ENCODE measurements at places on chromosomes 3 and 15.

DNA sequence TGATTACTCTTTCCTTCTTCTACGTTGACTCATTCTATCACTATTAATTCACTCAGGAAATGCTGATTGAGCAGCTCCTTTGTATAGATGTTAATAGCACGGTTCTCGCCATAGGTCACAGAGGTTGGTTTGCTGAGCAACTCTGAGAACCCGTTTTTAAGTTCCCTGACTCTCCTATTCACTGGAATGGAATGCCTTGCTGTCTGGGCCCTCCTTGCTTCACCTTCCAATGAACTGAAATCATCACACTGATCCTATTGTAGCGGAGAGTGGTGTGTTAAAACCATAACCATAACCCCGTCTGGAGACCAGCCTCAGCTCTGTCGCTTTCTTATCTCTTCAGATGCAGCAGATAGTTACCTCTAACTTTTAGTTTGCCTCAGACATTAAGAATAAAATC is 323.6 kb downstream of the GABRB3 start:
- DNase-seq: no peak

GRCh38 chr15:57312318-57313133 is 63.8 kb upstream of the CGNL1 start:
- no peak for DNase-seq

DNA sequence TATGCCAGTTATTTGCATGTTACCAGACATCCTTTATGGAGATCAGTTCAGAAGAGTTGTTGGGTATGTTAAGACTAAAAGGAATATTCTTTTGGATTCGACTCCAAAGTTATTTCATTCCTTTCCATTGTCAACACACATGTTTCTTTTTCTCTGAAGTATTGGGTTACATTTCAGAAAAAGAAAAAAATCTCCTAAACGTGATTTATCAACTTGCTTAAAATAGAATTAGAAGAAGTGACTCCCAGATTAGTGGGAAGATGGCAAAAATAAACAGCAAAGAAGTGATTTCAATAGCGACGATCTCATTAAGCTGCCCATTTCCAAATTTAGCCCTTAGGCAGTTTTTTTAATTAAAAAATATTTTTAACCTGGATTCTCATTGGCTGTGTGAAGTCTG is 85.4 kb downstream of the TIGIT start:
- DNase-seq: no peak

GRCh38 chr3:55167586-55168317 is 239.9 kb upstream of the LRTM1 start:
- no peak for DNase-seq

DNA sequence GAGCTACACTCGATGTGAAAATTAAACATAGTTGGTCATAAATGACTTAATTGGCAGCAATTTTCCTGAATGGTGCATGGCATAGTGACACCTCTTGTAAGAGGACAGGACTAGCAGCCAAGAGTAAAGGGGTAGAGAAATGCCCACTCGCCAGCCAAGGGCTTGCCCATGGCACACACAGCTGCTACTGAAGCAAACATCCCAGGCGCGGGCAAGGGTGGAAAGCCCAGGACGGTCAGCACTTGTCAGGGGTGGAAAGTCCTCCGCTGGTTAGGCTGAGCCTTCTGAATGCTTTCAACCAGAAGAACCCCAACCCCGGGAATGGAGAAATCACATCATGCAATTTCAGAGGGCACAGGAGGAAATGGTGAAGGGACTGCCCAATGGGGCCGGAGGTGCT is 31.6 kb downstream of the BDH1 start:
- peak; percentile 52 for DNase-seq

GRCh38 chr3:72938471-72939265 is 50.8 kb downstream of the GXYLT2 start:
- peak; percentile 78 for DNase-seq
